ENCODE measurements at places on chromosomes 4 and X.
A peak's percentile ranks its signal among the peaks of the same experiment; 100 is the strongest.

DNA sequence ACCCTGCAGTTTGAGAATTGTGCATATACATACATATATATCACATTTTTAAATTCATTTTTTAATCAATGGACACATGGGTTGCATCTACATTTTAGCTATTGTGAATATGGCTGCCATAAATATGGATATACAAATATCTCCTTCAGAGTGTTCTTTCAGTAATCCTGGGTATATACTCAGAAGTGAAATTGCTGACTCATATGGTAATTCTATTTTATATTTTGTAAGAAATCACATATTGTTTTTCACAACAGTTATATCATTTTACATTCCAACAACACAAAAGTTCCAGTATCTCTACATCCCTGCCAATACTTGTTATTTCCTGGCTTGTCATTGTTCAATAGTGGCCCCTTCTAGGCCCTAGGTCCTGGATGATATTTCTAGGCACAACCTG, 20.6 kb upstream of the HSFX4 start:
- no peaks in the 10 kb centered on the region for H3K4me1 ChIP-seq
- H3K27ac ChIP-seq, result no peak overlapping the region
- no peak overlapping the region for H3K4me3 ChIP-seq
- no peaks in the 10 kb centered on the region for H3K27me3 ChIP-seq
- DNase-seq, result no peak

DNA sequence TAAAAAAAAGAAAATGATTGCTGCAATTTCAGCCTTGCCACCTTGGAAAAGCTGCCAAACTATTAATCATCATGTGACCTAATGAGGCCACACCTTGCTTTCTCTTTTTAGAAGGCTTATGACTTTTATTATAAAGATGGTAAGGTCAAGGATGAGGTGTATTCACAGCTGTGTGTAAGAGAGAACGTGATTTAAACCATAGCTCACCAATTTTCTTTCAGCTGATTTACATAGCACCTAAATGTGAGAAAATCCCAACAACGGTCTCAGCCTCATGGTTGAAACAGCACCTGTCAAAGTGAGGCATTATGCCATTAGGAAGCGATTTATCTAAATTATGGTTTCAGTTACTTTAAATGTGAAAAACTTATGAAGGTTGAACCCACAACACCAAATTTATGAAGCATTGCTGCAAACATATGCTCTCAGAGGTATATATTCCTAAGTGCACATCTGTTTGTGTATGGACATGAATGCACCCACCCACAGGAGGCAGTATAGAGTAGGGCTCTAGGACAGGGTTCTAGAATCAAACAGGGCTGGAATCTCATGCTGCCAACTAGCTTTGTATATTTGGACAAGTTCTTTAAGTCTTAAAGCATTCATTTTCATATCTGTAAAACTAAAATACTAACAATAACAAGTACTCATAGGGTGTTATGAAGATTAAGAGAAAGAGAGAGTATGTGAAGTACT, 40.7 kb downstream of the ANXA3 start:
- DNase-seq, result no peak
- no peak overlapping the region for H3K27ac ChIP-seq

GRCh38 chr4:25904748-25905082, 9.3 kb upstream of the SMIM20 start:
- H3K36me3 ChIP-seq, result no peaks in the 10 kb centered on the region
- no peak overlapping the region for H3K27ac ChIP-seq
- DNase-seq, result no peak
- H3K4me1 ChIP-seq, result no peaks in the 10 kb centered on the region
- no peaks in the 10 kb centered on the region for H3K27me3 ChIP-seq

DNA sequence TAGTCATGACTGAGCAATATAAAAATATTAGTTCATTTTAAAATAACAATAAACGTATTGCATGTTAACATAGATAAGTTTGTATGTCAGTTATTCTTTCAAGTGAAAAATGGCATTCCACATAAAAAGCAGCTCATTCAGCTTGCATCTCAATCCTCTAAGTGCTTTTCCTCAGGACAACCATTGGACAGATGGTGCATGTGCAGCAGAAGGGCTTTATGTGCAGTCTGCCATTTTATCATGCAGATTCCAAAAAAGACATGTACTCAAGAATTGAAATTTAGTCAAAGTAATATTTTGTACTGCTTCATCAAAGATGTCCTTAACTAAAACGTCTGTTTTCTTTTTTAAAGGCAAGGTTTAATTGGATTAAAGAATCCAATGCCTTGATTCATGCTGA, 93.4 kb downstream of the RS1 start:
- DNase-seq, result no peak
- H3K4me1 ChIP-seq, result no peaks in the 10 kb centered on the region
- no peaks in the 10 kb centered on the region for H3K36me3 ChIP-seq
- no peak overlapping the region for H3K4me3 ChIP-seq

DNA sequence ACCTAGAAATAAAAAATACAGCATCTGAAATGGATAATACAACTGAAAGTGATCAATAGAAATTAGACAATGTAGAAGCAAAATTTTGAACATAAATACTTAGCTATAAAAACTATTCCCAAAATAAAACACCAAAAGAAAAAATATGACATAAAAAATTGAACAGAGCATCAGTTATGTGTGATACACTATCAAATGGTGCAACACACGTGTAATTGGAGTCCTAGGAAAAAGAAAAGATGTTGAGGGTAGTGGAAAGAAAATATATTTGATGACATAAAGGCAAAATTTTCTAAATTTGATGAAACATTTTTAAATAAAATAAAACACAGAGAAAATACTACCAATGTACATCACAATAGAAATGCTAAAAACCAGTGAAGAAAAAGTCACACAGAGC, 63.1 kb downstream of the NPY2R start:
- no peak for DNase-seq
- H3K4me1 ChIP-seq, result no peaks in the 10 kb centered on the region
- no peaks in the 10 kb centered on the region for H3K27me3 ChIP-seq
- no peaks in the 10 kb centered on the region for H3K36me3 ChIP-seq

GRCh38 chrX:19532709-19533108, 17.4 kb upstream of the MAP3K15 start:
- no peaks in the 10 kb centered on the region for H3K36me3 ChIP-seq
- H3K27me3 ChIP-seq, result no peaks in the 10 kb centered on the region
- no peaks in the 10 kb centered on the region for H3K4me1 ChIP-seq
- DNase-seq, result no peak

- H3K4me3 ChIP-seq, result no peak overlapping the region
- H3K4me1 ChIP-seq, result no peaks in the 10 kb centered on the region
- no peaks in the 10 kb centered on the region for H3K27me3 ChIP-seq
- H3K27ac ChIP-seq, result no peak overlapping the region
- no peaks in the 10 kb centered on the region for H3K36me3 ChIP-seq
These were observed 140.3 kb downstream of the NAA11 start for GRCh38 chr4:79185526-79186045.

DNA sequence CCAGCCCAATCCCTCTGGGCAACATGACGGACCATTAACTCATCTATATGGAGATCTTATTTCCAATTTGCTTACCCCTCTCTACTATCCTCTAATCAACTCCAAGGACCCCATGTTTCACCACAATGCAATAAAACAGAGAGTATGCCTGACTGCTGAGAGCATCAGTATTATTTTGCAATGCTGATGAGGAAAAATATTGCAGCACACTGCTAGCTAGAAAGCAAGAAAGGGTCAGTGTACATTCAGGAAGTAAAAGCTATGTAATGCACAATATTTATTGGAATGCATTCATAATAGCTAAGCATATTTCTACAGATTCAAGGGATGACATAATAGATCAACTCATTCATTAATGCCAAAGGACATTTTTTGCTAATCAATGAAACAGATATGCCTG, 33.2 kb downstream of the ARAP2 start:
- H3K27me3 ChIP-seq, result no peaks in the 10 kb centered on the region
- DNase-seq, result no peak
- H3K27ac ChIP-seq, result no peak overlapping the region
- H3K4me1 ChIP-seq, result peaks cover 21% of the 10 kb centered on the region
- no peaks in the 10 kb centered on the region for H3K36me3 ChIP-seq

- no peaks in the 10 kb centered on the region for H3K36me3 ChIP-seq
- H3K27me3 ChIP-seq, result no peaks in the 10 kb centered on the region
- no peak for DNase-seq
- no peak overlapping the region for H3K4me3 ChIP-seq
These were observed 14.9 kb upstream of the EXOSC9 start for GRCh38 chr4:121786221-121786620.

DNA sequence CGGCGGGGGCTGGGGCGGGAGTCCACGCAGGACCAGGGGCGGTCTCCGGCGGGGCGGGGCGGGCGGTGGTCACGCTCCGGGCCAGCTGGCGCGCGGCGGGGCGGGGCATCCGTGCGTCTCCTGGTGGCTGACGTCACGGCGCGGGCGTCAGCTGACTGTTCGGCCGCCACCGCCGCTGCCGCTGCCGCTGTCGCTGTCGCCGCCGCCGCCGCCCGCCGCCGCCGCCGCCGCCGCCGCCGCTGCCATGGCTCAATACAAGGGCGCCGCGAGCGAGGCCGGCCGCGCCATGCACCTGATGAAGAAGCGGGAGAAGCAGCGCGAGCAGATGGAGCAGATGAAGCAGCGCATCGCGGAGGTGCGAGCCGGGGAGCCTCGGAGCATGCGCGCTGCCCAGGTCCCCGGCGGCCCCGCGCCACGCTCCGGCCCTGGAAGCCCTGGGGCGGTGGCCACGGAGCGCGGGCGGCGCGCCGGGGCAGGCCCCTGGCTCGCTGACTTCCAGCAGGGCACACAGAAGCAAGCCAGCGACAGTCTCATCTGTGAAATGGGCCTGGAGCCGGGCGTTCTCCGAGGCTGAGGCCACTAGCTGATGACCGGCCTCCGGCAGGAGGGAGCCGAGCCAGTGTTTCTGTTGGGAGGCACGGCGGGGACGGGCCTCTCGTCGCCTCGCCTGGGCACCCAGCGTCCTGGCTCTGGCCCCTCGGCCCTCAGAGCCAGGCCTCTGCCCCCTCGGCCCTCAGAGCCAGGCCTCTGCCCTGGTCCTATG, at the start of gene FAM50A:
TSS of gene FAM50A (plus strand) at position 150 of the 763 bp plus-strand sequence. CDS start at position 245, 95 bp downstream.
- H3K4me1 ChIP-seq, result peaks cover 21% of the 10 kb centered on the region
- no peaks in the 10 kb centered on the region for H3K27me3 ChIP-seq
- H3K36me3 ChIP-seq, result no peaks in the 10 kb centered on the region
- peak within 1 kb of the TSS; percentile 37 for H3K4me3 ChIP-seq
- DNase-seq, result peak; percentile 71
- H3K27ac ChIP-seq, result peak within 1 kb of the TSS; percentile 67

DNA sequence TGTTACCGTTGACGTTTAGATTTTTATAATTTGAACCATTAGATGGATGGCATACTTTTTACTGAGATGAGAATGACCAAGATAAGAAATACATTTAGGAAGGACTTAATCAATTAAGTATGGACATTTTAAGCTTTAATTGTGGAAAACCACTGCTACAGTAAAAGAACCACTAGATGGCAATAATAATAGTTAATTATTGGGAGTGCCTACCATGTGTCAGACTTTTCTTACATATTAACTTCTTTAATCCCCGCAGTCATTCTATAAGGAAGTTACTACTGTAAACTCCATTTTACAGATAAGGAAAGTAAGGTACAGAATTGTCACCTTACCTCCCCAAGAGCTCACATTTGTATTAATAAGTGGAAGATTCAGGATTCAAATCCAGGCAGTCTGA, 48.5 kb upstream of the MYOZ2 start:
- no peaks in the 10 kb centered on the region for H3K36me3 ChIP-seq
- no peaks in the 10 kb centered on the region for H3K27me3 ChIP-seq
- H3K27ac ChIP-seq, result no peak overlapping the region
- DNase-seq, result no peak
- no peaks in the 10 kb centered on the region for H3K4me1 ChIP-seq
- no peak overlapping the region for H3K4me3 ChIP-seq

GRCh38 chr4:66693694-66694093, 851.6 kb downstream of the CENPC start:
- H3K4me3 ChIP-seq, result no peak overlapping the region
- no peaks in the 10 kb centered on the region for H3K27me3 ChIP-seq
- H3K36me3 ChIP-seq, result no peaks in the 10 kb centered on the region
- H3K4me1 ChIP-seq, result no peaks in the 10 kb centered on the region
- H3K27ac ChIP-seq, result no peak overlapping the region

Measured in CD8-positive, alpha-beta memory T cell (primary cell).